G401 (cell line): ENCODE measurements at places on chromosomes 7 and 10.

- no peak for DNase-seq
Observed at GRCh38 chr7:131404226-131404911, 76.7 kb downstream of the MKLN1 start.

DNA sequence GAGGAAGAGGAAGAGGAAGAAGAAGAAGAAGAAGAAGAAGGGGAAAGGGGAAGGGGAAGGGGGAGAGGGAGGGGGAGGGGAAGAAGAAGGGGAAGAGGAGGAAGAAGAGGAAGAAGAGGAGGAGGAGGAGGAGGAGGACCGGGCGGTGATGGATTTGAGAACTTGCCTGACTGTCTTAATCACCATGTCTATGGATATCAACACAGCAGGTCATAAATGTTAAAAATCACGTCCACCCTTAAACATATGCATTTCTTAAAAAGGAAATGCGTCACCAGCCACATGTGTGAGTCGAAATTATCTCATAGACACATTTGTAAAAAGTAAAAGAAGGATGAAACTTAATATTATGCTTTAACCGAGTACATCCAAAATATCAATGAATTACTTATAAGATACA is 42.1 kb upstream of the INSIG1 start:
- DNase-seq = no peak

- no peak for DNase-seq
Observed at GRCh38 chr10:38112159-38112558, 18.0 kb downstream of the ZNF37A start.

- peak; percentile 30 for DNase-seq
Observed at GRCh38 chr7:104207348-104207730, 474 bp downstream of the ORC5 start.

DNA sequence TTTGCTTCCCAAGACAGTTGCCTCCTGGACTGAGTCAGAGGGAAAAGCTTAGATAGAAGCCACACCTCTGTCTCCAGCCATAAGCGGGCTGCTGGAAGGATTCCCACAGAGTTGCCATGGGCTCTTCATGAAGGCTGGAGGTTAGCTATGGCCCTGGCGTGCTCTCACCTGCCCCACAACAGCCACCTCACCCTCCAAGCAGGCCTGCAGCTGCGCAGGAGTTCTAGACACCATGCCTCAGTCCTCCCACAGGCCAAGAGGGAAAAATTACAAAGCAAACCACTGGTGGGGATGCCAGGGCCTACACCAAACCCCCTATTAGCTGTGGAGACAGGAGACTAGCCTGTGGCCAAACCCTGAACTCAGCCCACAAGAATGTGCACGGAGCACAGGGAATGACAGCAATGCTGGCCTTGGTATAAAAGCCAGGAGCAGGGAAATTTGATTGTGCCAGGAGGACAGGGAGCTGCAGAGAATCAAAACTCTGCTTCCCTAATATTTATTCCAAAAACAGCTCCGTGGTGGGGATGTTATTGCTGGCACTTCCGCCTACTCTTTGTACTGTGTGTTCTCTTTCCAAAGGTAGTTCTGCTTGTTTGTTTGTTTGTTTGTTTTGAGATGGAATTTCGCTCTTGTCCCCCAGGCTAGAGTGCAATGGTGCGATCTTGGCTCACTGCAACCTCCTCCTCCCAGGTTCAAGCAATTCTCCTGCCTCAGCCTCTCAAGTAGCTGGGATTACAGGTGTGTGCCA is 60.3 kb upstream of the STK17A start:
- DNase-seq = no peak

DNA sequence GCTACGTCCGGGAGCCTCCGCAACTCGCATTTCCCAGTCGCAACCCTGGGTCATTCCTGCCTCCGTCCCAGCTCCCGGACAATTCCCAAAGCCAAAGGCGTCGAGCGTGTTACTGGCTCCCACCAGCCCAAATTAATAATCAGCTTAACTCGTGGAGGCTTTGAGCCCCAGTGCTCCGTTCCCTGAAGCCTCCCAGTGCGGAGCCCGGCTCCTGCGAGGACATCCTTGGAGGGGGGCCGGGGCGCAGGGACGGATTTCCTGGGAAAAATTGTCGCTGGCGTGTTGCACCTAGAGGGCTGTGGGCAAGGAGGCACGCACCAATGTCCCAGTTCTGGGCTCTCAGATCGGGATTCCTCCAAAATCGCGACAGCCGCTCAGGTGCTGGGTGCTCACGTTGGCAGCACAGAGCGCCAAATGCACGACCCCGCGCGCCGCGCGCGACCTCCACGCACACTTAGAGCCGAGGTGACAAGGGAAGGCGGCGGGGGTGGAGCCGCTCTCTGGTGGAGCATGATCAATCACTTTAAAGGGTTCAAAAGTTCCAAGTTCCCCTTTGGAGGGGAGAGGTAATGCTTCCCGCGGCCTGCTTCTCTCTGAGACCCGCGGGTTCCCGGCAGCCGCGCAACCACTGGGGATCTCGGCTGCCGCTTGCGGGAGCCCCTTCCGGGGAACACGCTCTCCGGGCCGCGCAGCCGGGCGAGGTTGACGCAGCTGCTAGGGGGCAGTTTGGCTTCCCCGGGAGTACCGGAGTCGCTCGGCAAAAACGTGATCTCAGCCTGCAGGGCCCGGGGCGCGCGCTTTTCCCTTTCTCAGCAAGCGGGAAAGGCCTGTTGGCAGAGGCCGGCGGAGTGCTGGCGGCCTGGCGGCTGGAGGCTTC is 25.5 kb downstream of the SKIDA1 start:
- no peak for DNase-seq

DNA sequence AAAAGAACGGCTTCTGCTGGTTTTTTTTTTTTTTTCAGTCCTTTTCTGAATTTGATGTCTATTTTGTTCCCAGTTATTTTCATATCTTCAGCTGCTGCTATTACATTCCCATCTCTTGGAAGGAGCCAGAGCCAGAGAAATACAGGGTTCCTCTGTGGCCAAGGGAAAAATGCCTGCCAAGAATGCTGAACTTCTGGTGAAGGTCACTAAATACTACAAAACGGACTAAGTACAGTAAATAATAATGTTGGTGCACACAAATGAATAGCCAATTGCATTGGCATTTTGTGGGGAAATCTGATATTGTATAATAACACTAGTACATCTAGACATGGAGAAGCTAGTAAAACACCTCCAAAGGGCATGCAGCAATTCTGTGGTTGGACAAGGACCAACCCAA is 56.3 kb upstream of the ZEB1 start:
- DNase-seq = no peak

DNA sequence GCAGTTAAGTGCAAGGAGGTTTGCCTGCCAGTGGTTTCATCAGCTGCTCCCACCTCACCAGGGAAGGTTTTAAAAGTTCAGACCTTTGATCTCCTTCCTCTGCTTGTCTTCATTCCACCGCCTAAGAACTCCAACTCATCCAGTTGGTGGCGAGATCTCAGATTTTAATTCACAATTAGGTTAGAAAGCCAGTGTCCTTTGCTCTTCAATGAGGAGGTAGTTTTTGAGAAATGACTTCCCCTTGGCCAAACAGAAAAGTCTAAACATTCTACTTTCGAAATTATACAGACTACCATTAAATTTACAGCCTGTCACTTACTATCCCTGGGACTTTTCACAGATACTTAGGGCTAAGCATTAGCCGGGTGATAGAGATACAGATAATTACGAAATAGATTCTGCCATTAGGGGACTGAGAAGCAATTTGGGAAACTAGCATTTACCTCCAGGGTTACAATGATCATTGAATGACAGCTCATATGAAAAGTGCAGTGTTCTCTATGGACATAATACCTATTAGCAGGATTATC is 513.4 kb upstream of the GHITM start:
- no peak for DNase-seq

DNA sequence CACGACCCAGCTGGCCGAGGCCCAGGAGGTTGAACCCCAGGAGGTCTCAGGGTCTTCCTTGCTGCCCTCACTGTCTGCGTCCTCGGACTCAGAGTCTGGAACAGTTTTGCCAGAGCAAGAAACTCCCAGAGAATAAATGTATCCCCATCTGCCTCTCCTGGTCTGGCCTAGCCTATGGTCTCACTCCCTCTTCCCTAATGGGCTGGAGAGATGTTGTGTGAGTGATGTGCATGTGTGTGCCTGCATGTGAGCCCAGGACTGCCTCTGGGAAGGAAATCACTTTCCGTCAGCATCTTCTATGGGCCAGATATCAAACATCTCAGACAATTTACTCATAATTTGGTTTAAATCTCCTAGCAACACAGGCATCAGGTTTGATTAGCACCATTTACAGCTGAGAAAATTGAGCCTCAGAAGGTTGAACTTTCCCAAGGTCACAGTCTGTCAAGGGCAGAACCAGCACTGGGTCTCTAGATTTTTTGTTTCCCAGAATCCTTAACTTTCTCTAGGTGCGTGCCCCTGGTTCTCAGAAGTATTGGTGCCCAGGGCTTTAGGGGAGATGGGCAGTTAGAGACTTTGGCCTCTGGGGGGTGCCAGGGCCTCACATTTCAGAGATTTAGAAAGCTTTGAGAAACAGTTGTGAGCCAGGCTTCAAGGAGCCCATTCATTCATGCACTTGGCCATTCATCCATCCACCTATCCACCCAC is 4.9 kb downstream of the TMEM270 start:
- peak; percentile 63 for DNase-seq

GRCh38 chr10:109737626-109738025 is 185.7 kb downstream of the XPNPEP1 start:
- no peak for DNase-seq

- no peak for DNase-seq
Observed at GRCh38 chr7:80699721-80700256, 61.3 kb downstream of the CD36 start.

GRCh38 chr10:14688606-14689005 is 86.1 kb downstream of the FAM107B start:
- DNase-seq = no peak

DNA sequence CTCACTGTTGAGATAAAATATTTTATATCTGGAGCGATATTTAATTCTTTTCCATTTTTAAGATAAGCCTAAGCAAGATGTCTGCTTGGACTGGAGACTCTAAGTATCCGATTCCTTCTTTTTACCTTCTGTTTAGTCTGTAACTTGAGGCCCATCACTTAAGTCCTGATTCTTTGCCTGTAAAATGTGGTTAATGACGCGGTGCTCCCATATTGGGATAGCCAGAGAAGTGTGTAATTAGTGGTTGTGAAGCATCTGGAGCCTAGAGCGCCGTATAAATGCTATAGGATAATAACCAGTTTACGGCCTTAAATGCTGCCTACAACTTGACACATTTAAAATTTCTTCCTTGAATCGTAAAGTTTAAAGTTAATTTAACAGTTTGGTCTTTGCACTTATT is 132.9 kb downstream of the CHN2 start:
- no peak for DNase-seq

DNA sequence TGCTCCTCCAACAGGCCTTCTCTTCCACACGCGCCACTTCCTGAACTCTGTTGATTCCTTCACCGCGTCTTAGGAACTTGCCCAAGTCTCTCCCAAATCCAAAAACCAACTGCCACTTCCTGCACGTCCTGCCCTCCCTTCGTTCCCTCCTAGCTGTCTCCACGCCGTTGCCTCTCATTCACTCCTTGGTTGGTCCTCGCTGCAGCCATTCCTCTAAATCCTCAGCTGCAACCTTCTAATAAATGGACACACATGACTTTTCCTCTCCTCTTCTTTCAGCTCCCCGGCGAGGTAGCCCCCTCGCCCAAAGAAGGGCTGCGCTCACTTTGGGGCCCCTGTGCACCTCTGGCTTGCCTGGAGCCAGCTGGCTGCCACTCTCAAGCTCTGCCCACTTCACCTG is 110.2 kb downstream of the XRCC2 start:
- DNase-seq = no peak

DNA sequence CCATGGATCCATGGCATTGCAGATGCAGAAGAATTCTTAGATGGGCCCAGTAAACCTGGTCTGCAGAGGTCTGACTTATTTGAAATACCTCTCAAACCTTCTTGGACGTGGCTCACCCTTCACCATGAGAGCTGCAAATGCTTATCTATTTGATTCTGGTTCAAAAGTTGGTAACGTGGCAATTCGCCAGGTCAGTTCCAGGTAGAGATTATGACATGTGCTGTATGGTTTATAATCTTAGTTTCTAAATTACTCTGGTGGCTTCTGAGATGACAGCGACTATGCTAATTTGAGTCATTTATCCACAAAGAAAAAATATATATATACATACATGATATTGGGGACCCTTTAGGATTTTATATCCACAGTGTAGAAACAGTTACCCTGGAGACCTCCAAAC is 68.8 kb downstream of the NRP1 start:
- no peak for DNase-seq

- DNase-seq = no peak
Observed at GRCh38 chr10:78416031-78417011, 382.7 kb downstream of the RPS24 start.

DNA sequence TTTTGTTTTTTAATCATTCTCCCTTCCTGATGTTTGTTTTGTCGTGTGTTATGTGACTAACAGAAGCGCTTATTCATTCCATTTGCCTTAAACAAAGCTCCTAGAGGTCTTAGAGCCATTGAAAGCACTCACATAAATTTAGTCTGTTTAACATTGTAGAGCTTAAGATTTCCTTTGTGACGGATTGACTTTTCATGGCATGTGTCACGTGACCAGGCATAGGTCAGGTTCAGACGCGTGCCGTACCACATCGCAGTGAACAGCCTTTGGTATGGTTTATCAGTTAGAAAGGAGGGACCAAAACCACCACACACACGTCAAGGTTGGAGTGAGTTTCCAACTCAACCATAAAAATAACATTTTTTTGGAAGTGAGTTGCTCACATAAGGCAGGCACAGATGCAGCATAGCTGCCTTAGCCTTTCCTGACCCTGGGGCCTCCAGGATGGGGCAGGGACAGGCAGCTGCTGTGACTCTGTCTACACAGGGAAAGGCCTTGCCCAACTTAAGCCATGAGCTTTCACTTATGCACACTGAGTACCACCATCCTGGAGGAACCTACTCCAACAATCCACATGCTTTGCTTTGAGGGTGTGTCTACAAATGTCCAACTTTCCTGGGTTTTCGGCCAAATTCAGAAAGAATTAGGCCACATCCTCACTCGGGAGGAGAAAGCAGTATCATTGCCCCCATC is 55.5 kb downstream of the WDFY4 start:
- DNase-seq = no peak

- no peak for DNase-seq
Observed at GRCh38 chr7:120717166-120717565, 140.8 kb downstream of the TSPAN12 start.

- no peak for DNase-seq
Observed at GRCh38 chr10:49569031-49569631, 30.2 kb upstream of the ERCC6 start.

GRCh38 chr10:101444058-101444898 is 90.3 kb downstream of the BTRC start:
- DNase-seq = no peak

DNA sequence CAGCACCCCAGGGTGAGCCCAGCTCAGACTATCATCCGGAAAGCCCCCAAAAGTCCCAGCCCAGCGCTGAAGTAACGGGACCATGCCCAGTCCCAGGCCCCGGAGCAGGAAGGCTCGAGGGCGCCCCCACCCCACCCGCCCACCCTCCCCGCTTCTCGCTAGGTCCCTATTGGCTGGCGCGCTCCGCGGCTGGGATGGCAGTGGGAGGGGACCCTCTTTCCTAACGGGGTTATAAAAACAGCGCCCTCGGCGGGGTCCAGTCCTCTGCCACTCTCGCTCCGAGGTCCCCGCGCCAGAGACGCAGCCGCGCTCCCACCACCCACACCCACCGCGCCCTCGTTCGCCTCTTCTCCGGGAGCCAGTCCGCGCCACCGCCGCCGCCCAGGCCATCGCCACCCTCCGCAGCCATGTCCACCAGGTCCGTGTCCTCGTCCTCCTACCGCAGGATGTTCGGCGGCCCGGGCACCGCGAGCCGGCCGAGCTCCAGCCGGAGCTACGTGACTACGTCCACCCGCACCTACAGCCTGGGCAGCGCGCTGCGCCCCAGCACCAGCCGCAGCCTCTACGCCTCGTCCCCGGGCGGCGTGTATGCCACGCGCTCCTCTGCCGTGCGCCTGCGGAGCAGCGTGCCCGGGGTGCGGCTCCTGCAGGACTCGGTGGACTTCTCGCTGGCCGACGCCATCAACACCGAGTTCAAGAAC is 1.1 kb downstream of the VIM start:
- DNase-seq = no peak
